ENCODE measurements at places on chromosomes 3 and 15. TPM values are rescaled to one million over a fixed set of nuclear protein-coding genes. Genes with fewer than 3 reads are reported as not detected.

Gene GLDN
- 2.0 TPM for total RNA-seq

Gene CACNA2D3
- total RNA-seq, result 30.6 TPM

Gene PRICKLE2
- 84.0 TPM for total RNA-seq

Gene CHRNA5
- 11.4 TPM for total RNA-seq

Gene MESP1
- 2.0 TPM for total RNA-seq

Gene MEF2A
- total RNA-seq, result 37.5 TPM
